ENCODE measurements at places on chromosomes 7 and 10. TPM values are rescaled to one million over a fixed set of nuclear protein-coding genes. Genes with fewer than 3 reads are reported as not detected.

Gene PRXL2A
- total RNA-seq = 113 TPM

DNA sequence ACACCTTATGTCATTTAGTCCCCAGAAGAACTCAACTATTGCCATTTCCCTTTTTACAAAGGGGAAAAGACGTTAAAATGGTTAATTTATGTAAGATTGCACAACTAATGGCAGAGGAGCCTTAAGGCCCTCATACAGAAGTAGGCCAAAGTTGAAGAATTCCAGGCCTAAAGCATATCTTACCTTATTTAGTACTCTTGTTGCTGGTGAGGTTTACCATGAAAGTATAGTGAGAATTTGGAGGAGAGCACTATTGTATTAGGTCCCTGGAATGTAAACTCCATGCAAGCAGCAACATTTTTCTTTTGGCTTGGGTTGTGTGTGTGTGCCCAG, 731 bp upstream of the CRPPA start:
- no peak for DNase-seq

DNA sequence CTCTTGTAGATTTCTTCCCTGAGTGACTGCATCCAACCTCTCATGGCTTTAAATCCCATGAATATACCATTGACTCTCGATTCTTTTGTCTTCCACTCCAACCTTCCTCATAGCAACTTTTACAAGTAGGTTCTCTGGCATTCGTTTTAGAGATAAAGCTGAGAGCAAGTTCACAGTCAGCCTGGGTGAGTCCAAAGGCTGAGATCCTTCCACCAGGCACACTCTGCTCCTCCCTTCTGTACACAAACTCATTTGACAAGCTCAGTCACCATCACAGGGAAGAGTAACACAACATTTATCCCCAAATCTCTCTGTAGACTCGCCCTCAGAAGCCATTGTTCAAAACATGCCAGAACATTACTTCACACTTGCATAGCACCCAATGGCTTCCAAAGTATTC, 10.9 kb downstream of the CTTNBP2 start:
- no peak for DNase-seq

DNA sequence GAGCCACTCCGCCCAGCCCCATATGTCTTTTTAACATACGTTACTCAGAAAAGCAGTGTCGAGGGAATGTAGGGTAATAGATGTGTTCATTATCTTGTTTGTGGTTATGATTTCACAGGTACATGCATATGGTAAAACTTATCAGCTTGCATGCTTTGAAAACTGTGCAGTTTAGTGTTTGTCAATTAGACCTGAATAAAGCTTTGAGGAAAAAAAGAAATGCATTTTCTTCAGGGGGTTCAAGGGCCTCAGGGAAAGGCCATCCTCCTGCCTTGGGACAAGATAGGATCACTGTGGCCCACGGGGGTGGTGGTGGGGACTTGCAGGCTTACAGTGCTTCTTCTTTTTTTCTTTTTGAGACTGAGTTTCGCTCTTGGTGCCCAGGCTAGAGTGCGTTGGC, 16.0 kb upstream of the C10orf95 start:
- DNase-seq = no peak

DNA sequence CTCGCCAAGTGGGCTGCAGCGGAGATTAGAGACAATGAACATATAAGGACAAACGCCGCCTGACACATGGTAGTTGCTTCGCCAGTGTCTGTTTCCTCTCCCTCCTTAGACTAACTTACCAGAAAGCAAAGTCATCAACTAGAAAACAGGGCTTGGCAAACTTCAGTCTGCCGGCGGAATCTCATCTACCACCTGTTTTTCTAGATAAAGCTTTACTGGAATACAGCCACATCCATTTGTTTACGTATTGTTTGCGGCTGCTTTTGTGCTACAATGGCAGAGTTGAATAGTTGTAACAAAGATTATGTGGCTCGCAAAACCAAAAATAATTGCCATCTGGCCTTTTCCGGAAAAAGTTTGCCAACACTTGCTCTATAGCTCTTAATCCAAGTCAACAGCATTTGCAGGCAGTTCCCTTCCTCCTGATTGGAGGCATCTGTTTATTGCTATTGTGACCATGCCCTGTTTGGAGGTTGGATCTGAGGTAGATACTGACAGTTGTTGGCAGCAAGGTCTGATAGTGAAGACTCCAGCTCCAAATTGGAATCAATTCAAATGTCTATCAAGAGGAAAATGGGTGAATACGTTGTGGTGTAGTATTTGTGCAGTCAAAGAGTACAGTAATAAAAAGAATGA, 260.6 kb downstream of the POU6F2 start:
- DNase-seq = no peak
